ENCODE measurements at places on chromosomes 1 and 21. TPM values are rescaled to one million over a fixed set of nuclear protein-coding genes. Genes with fewer than 3 reads are reported as not detected.

Gene OR6N2
- total RNA-seq = not detected

Gene HENMT1
- 4.0 TPM for total RNA-seq

Gene KRTAP12-3
- not detected for total RNA-seq

Gene GPBP1L1
- 38.2 TPM for total RNA-seq

Gene CD84
- total RNA-seq = not detected

Gene PALMD
- total RNA-seq = 0.11 TPM

Gene FAM177B
- not detected for total RNA-seq

Gene MYCL
- 0.62 TPM for total RNA-seq

Gene GJA8
- total RNA-seq = not detected

Gene RNF186
- total RNA-seq = not detected

Gene OR2G6
- total RNA-seq = not detected

Gene TMOD4
- not detected for total RNA-seq

Gene AMIGO1
- 1.6 TPM for total RNA-seq

Gene MASP2
- total RNA-seq = 0.33 TPM

Gene CTSK
- 2.0 TPM for total RNA-seq

Gene GALE
- 70.6 TPM for total RNA-seq

Gene SERTAD4
- 0.59 TPM for total RNA-seq

Gene CIART
- 0.95 TPM for total RNA-seq

Gene TMEM125
- total RNA-seq = not detected

Gene GNG12
- 37.7 TPM for total RNA-seq

Gene PAQR6
- 3.4 TPM for total RNA-seq

Gene MYOM3
- 5.6 TPM for total RNA-seq

Gene C1orf105
- total RNA-seq = not detected

Gene ARMH1
- total RNA-seq = 0.65 TPM

Gene MMP23B
- total RNA-seq = 1.5 TPM

Gene PDZK1IP1
- 11.2 TPM for total RNA-seq

Gene TRNP1
- total RNA-seq = 171 TPM

Gene MEX3A
- total RNA-seq = 2.2 TPM

Gene PCNT
- total RNA-seq = 14.8 TPM

Gene TIAM1
- 0.75 TPM for total RNA-seq

Gene TMPRSS15
- total RNA-seq = not detected

Gene KCNT2
- total RNA-seq = 0.08 TPM

Gene CC2D1B
- 18.3 TPM for total RNA-seq

Gene TFF1
- total RNA-seq = 20.3 TPM

Gene IL23R
- total RNA-seq = not detected

Gene NUDT17
- total RNA-seq = 6.4 TPM

Gene ZNF593OS
- not detected for total RNA-seq

Gene CENPF
- total RNA-seq = 87.6 TPM

Gene ADAM15
- 98.4 TPM for total RNA-seq

Gene CASQ1
- not detected for total RNA-seq

Gene RHBDL2
- total RNA-seq = 2.3 TPM

Gene KCNE2
- not detected for total RNA-seq

Gene NBPF4
- total RNA-seq = 0.12 TPM

Gene CHODL
- total RNA-seq = not detected

Gene S100B
- total RNA-seq = not detected

Gene AMPD1
- total RNA-seq = not detected

Gene LMOD1
- total RNA-seq = not detected

Gene MRPL55
- 62.4 TPM for total RNA-seq

Gene DENND2D
- total RNA-seq = 1.6 TPM
